Esophagus squamous epithelium (tissue), 5 donors: ENCODE measurements at places on chromosomes 2 and 18.

GRCh38 chr2:197240421-197241041, 70.0 kb downstream of the ANKRD44 start:
- no peaks in the 10 kb centered on the region for H3K36me3 ChIP-seq
- H3K27ac ChIP-seq: peak overlapping the region; percentile 0

- peaks cover 7% of the 10 kb centered on the region for H3K27me3 ChIP-seq
- H3K4me3 ChIP-seq: no peak overlapping the region
- H3K4me1 ChIP-seq: no peaks in the 10 kb centered on the region
- DNase-seq: no peak
Measured at GRCh38 chr2:234910186-234910679, 41.6 kb upstream of the SH3BP4 start.

DNA sequence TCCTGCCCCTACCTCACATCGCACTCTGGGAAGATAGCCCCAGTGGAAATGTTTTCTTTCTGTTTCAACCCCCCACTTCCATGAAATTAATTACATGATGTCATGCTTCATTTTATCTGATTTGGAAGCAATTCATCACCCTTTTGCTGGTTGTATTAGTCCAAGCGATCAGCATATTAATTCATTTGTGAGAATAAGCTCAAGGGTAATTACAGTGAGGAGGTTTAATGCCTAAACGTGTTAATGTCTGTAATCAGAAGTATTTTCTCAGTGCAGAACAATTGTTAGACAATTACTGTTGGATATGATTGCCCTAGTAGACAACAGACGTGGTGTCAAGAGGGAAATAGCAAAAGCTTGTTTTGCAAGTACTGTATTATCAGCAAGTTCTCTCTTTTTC, 746.3 kb downstream of the CPS1 start:
- DNase-seq: no peak
- H3K27me3 ChIP-seq: no peaks in the 10 kb centered on the region
- H3K4me3 ChIP-seq: no peak overlapping the region
- no peak overlapping the region for H3K27ac ChIP-seq

- H3K4me3 ChIP-seq: no peak overlapping the region
- peaks cover 9% of the 10 kb centered on the region for H3K4me1 ChIP-seq
- DNase-seq: no peak
- no peaks in the 10 kb centered on the region for H3K36me3 ChIP-seq
- H3K27me3 ChIP-seq: no peaks in the 10 kb centered on the region
Measured at GRCh38 chr2:98923244-98923940, 12.6 kb downstream of the CRACDL start.

DNA sequence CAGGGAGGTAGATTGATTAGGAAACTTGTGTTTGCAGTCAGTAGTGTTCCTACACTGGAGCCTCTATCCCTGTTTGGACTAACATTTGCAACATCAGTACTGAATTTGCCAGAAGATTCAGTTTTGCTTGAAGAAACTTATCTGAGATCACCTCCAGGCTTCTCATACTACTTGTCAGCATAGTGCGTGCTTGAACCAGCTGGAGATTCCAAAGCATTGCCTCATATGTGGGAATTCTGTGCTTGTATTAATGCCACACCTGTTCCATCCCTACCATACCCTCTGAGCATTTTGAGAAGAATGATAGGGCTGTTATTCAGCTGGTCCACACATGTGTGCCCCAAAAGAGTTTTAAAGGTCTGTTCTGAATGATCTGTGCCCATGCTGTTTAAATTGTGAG, 148.7 kb downstream of the RAPGEF4 start:
- no peak for DNase-seq
- no peak overlapping the region for H3K27ac ChIP-seq
- H3K4me1 ChIP-seq: no peaks in the 10 kb centered on the region

DNA sequence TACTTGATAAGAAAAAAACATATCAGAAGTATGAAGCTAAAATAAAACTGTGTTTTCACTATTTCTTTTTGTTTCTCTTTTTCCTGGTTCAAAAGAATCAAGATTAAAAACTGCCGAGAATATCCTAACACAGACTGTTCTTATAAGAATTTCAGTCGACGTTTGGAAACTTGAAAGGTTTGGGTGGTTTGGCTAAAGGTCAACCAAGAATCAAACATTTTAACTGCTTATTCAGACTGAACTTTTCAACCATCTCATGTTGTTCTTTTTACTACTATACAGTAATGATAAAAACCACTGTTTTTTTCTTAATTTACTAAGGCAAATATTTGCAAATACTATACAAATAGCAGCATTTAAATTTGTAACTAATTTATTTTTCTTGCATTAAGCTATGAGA, 308.5 kb upstream of the TFPI start:
- H3K4me1 ChIP-seq: no peaks in the 10 kb centered on the region
- no peak for DNase-seq
- no peak overlapping the region for H3K27ac ChIP-seq
- no peaks in the 10 kb centered on the region for H3K27me3 ChIP-seq
- no peaks in the 10 kb centered on the region for H3K36me3 ChIP-seq

DNA sequence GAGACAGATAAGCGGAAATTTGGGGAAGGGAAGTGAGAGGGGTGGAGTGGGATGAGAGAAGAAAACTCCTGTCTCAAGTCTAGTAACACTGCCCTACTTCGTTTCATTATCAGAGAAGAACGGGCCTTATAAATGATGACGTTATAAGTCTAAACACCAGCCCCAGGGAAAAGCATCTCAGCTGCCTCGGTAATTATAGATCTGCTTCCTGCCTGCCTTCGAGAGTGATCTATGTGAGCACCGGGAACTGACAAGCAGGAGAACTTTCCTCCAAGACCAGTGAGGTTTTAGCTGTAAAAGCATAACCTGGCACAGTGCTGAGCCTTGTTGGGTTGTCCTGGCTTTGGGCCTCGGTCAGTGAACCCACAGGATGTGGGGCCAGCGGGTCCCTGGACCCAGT, 227.9 kb upstream of the SIX2 start:
- H3K27me3 ChIP-seq: no peaks in the 10 kb centered on the region
- peaks cover 8% of the 10 kb centered on the region for H3K4me1 ChIP-seq
- no peaks in the 10 kb centered on the region for H3K36me3 ChIP-seq
- no peak overlapping the region for H3K4me3 ChIP-seq
